ENCODE measurements at places on chromosomes 2 and 18.

DNA sequence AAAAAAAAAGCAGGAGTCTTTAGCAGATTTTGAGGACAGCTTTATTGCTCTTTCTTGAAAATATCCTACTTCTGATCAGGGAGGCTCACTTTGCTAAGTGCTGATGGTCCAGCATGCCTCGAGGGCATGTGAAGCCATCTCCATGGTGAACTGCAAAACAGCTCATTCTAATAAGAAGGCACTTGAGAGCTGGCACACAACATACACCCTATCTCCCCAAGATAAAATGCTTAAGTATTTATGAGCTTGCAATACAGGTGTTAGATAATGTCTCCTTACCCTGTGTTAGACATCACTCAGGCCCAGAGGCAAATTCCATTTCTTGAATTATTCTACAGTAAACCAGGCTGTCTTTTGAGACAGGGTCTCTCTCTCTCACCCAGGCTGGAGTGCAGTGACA lies 2.7 kb downstream of the ENOSF1 start:
- DNase-seq = no peak

DNA sequence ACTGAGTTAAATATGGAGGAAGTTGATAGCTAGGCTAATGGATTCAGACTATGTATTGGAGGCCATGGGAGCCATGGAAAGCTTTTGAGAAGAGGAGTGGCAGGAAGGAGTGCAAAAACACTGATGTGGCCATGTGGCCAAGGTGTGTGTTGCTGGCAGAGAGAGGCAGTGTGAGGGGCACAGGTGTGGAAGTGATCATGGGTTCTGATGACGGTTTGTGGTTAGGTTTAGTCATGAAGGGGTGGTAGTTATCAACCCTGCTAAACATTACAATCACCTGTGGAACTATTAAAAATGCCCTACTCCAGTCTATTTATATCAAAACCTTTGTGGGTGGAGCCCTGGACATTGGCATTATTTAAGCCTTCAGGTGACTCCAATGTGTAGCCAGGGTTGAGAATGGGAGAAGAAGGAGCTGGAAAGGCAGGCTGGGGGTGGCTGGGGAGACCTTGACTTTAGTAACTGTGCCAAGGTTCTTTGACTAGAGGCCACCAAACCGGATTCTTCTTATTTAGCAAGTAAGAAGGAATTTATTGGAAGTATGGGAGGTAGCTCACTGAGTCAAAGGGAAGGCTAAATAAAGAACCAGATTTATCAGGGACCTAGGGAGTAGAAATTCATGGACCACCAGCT lies 13.5 kb downstream of the GPR39 start:
- DNase-seq = no peak

GRCh38 chr2:102620332-102620731 lies 979 bp downstream of the SLC9A2 start:
- no peak for DNase-seq

DNA sequence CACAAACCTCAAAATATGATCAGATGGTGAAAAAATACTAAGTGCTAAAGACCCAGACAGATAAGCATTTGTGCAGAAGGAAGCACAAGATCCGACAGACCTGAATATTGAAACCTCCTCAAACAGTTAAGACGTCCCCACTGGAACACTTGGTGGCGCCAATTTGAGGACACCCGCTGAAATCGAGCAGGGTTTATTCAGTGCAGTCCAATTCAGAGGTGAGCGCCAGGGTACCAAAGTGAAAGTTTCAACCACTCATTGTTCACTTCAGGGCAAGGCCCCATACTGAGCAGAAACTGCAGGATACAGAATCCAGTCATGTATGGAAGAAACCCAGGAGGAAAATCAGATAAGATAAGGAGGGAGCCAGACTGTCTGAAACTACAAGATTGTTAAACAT lies 417.6 kb downstream of the LRRTM4 start:
- DNase-seq = no peak

DNA sequence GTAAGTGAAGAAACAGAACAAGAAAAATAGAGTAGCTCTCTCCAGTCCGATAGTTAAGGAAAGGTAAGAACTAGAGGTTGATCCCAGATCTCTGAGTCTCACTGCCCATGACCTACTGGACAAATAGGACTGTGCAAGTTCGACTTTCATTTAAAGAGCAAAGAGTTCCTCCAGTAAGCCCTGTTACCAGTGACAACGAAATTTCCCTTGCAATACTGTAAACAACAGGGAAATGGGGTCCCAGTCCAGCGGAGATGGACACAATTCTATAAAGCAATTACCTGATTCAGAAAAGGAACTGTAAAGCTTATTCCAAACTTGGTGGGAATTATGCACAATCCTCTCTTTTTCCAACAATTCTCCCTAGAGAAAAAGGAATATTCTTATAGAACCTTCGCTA lies 65.9 kb downstream of the XDH start:
- DNase-seq = no peak

- no peak for DNase-seq
Measured at GRCh38 chr2:8790739-8791162, 46.7 kb downstream of the KIDINS220 start.

GRCh38 chr2:8794923-8795825 lies 42.2 kb downstream of the KIDINS220 start:
- DNase-seq = no peak

DNA sequence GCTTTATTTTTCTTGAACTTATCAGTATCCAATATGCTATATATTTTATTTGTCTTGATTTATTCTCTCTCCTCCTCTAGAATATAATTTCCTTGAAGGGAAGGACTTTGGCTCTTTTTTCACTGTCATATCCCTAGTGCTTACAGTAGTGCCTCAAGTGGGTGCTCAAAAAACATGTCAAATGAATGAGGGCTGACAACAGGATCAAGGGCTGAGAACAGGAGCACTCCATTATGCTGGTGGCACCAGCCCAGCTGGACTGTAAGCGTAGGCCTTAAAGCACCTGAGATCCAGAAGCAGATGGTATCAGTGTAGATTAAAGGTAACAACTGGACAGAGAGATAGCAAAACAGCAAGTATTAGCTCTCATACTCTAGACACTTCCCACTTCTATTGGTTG lies 46.3 kb downstream of the PMS1 start:
- no peak for DNase-seq

DNA sequence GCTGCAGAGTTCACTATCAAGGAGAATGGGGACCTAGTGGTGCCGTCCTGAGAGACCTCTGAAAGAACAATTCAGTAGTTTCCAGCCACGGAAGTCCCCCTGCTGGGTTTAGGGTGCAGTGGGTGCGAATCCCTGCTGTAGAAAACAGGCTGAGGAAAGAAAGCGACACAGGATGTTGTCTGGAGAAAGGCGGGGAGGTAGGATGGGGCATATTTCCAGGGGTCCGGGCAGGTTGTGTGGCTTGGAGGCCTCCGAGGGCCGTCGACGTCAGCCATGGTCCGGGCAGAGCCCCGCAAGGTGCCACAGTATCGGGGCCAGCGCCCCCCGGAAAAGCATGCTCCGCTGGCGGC lies 807 bp upstream of the CREB1 start:
- no peak for DNase-seq

- no peak for DNase-seq
Measured at GRCh38 chr2:223725494-223725893, 111.9 kb downstream of the AP1S3 start.

DNA sequence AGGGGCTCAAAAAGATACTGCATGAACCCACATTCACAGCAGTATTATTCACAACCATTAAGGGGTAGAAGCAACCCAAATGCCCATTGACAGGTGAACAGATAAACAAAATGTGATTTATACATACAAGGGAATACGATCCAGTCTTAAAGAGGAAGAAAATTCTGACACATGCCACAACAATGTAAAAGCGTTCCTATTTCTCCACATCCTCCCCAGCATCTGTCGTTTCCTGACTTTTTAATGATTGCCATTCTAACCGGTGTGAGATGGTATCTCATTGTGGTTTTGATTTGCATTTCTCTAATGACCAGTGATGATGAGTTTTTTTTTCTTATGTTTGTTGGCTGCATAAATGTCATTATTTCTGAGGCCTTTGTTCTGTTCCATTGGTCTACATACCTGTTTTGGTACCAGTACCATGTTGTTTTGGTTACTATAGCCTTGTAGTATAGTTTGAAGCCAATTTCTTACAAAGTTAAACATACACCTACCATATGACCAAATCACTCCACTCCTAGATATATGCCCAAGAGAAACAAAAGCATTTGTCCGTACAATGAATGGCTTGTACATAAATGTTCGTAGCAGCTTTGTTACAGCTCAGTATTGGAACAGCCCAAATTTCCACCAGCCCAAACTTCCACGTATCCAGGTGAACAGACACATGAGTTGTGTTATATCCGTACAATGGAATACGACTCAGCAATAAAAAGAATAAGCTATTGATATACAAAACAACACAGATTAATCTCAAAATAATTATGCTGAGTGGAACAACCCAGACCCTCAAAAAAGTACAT lies 85.1 kb downstream of the TMEM131 start:
- no peak for DNase-seq

- no peak for DNase-seq
Measured at GRCh38 chr2:105110295-105110829, 72.5 kb downstream of the MRPS9 start.

- DNase-seq = no peak
Measured at GRCh38 chr18:7633171-7633570, 66.1 kb downstream of the PTPRM start.

GRCh38 chr2:215530191-215530968 lies 94.5 kb upstream of the FN1 start:
- DNase-seq = no peak

DNA sequence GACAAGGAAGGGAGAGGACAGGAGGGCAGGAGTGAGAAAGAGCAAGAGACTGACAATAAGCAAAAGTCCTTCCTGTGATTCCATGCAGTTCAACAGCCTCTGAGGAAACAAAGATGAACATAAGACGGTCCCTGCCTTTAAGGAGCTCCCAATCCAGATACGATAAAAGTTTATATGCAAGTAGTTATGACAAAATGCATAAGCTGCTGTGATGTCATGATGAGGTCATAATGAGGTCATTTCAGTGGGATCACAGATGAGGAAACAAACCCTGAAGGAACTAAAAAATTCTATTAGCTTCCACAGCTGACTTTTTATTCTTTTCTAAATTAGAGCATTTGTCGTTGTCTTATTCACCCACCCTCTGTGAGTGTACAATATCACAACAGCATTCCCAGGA lies 458.5 kb upstream of the ACVR2A start:
- DNase-seq = no peak

GRCh38 chr2:159720676-159721075 lies 8.4 kb downstream of the MARCHF7 start:
- DNase-seq = no peak

GRCh38 chr2:219704878-219705277 lies 77.4 kb downstream of the SLC4A3 start:
- no peak for DNase-seq

GRCh38 chr18:10928011-10928771 lies 221.2 kb downstream of the PIEZO2 start:
- DNase-seq = no peak

- DNase-seq = peak; percentile 24
Measured at GRCh38 chr18:46070815-46071652, 1.0 kb downstream of the PSTPIP2 start.

GRCh38 chr18:6781796-6782195 lies 52.3 kb downstream of the ARHGAP28 start:
- no peak for DNase-seq

- DNase-seq = no peak
Measured at GRCh38 chr2:81513328-81513727, 1208.8 kb upstream of the LRRTM1 start.
